Posterior cingulate gyrus (tissue), 11 donors: ENCODE measurements at places on chromosomes 3 and 15.

GRCh38 chr3:177673112-177673914 is 476.0 kb upstream of the TBL1XR1 start:
- DNase-seq, result no peak

GRCh38 chr3:122890720-122891220 is 95.9 kb downstream of the SLC49A4 start:
- no peak for DNase-seq

DNA sequence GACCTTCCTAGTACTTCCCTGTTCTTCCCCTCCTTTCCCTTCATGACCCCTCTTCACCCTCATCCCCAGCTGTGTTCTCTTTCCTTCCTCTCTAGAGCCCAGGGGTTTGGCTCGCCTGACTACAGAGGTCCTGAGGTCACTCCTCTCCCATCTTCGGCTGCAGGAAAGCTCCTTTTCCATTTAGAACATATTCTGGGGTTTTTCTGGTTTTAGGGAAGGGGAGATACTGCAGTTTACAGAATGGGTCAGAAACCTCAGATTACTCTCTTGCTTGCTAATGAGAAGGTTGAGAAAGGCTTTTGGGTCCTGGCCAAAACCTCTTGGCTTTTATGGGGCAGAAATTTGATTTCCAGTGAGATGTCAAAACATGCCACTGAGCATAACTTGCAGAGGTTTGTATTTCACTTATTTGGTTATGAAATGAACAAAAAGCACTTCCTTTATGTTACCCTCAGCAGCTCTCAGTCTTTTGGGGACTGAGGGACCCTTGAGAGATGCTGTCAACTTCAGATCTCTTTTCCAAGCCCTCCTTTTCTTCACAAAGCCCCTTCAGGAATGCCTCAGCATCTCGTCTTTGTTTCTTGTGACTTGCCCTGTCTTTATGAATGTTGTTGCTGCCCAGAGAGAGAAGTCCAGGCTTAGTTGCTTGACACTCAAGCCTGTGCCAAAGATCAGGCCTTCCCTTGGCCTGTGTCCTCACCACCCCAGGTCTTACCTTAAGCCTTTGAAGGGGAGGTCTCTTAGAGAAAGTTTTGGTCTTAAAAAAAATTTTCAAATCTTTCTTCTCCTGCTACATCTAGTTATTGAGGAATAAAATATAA is 121.7 kb upstream of the TPM1 start:
- no peak for DNase-seq

DNA sequence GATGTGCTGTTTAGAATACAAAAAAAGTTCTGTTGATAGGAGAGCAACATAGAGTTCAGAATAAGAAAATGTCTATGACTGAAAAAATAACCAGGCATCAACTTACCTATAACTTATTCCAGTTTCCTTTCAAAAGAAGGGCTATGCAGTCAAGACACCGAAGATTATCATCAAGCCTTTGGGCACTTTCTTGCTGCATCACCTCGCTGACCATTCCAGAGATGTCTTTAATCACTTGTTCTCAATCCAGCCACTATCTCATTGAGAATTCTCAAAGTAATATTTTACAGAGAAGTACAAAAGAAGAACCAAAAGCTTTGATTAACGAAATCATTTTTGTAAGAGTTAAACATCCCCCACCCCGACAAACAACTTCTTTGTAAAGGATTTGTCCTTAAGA is 198.3 kb upstream of the P2RY1 start:
- no peak for DNase-seq

GRCh38 chr15:65660927-65661326 is 39.2 kb downstream of the SLC24A1 start:
- no peak for DNase-seq
